ENCODE measurements at places on chromosomes 6 and 20.

DNA sequence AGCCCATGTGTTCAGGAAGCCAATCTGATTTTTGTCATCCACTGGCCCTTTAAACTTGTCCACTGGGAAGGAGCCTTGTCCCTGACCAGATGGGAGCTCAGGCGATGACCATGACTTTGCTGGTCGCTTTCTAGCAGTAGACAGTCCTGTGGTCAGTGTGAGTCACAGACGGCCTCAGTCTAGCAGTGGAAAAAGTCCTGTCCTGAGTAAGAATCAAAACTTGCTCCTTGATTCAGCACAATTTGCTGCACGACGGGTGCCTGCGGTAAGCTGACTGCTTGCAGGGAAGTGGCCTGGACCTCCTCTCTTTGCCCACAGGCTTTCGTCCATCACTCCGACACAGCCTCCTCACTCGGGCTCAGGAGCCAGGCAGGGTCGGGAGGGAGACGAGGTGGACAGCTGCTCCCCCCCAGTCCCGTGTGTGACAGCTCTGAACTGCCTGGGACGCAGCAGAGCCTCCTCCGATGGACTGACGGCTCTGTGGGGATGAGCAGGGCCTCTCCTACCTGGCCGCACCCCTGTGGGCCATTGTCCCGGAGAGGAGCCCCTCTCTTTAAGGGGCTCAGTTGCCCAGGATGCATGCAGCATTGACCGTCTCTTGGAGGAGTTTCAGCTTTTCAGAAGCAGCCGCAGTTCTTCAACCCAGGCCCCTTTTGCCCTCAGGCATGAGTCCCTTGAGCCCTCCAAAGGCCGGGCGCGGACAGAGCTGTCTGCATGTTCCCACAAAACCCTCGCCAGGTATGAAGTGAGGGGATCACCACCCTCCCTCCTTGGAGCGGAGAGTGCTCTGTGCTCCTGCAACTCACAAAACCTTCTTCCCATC lies 209.2 kb downstream of the ANKRD60 start:
- DNase-seq = no peak

- DNase-seq = no peak
These were observed 97.6 kb upstream of the AKIRIN2 start for GRCh38 chr6:87799651-87800050.

- no peak for DNase-seq
These were observed 19.8 kb downstream of the ADGRF5 start for GRCh38 chr6:46901882-46902314.

DNA sequence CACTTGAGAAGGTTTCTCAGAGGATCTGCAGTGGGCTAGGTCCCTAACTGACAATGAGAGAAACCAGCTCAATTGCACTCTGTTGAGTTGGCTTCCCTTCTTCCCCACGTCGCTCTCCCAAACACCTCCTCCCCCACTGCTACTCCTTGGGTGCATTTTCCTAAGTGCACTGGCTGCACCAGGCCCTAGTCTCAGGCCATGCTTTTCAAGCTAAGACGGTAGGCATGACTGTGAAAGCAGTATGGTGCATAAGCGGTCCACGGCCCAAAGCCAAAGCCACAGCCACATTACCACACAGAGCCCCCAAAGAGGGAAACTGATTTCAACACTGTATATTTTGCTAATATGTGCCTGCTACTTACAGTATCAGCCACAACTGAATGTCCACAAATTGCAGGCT lies 62.1 kb upstream of the RBM24 start:
- no peak for DNase-seq

- no peak for DNase-seq
These were observed 165.5 kb upstream of the OPRM1 start for GRCh38 chr6:153873541-153873940.

DNA sequence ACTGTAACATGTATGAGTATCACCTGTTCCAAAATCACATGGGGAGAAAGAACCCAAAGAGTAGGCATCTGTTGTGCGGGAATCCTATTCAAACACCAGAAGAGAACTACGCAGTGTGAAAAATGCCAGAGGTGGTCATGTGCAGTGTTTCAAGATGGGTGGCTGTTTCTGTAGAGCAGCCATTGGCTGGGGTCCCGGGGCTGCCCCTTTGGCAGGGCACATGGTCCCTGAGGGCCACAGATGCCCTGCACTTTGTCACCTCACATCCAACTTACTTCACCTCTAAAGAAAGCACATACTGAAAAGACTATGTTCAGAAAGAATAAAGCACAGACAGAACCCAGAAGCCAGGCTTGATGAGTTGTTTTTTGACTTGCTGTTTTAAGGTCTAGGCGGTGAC lies 12.3 kb downstream of the MTCH1 start:
- DNase-seq = no peak

GRCh38 chr20:24989162-24989561 lies 3.4 kb downstream of the APMAP start:
- DNase-seq = no peak

DNA sequence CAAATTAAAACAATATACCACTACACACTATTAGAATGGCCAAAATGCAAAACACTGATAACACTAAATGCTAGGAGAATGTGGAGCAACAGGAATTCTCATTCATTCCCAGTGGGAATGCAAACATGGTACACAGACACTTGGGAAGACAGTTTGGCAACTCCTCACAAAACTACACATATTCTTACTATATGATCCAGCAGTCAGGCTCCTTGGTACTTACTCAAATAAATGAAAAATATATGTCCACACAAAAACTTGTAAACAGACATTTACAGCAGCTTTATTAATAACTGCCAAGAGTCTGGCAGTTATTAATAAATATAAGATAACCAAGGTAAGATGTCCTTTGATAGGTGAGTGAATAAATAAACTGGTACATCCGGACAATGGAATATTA lies 44.9 kb downstream of the ABHD12 start:
- DNase-seq = no peak

DNA sequence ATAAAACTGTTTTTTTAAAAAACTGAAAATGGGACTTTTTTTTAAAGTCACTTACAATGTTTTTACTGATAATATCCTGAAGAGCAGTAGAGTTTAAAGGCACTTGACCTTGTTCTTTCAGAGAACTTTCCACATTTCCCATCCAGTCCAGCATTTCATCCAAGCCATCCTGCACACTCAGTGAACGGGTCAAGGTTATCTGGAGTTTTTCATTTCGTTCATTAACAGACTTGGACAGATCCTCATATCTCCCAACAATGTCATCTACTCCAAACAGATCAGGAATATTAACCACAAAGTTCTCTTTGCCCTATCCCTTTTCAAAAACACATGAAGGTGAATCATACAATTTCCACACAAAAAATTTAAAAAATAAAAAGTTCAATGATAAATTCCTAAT lies 69.1 kb downstream of the DST start:
- no peak for DNase-seq

Measured in AG04450 (cell line).